ENCODE measurements at places on chromosomes 6 and 20.

DNA sequence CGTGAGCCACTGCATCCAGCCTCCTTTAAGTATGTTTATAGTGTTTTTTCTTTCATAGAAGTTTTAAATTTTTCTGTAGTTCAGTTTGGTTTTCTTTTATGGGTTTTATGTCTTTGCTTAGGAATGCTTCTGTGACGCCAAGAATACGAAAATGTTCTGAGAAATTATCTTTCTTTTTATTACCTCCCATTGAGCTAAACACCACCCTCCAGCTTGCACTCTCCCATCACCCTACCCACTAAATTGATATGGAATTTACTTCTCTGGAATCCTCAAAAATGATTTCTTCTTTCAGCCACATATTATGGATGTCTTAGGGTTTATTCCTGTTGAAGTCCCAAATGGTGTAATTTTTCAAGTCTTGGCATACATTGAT, 38.1 kb downstream of the JARID2 start:
- peak; percentile 41 for DNase-seq

DNA sequence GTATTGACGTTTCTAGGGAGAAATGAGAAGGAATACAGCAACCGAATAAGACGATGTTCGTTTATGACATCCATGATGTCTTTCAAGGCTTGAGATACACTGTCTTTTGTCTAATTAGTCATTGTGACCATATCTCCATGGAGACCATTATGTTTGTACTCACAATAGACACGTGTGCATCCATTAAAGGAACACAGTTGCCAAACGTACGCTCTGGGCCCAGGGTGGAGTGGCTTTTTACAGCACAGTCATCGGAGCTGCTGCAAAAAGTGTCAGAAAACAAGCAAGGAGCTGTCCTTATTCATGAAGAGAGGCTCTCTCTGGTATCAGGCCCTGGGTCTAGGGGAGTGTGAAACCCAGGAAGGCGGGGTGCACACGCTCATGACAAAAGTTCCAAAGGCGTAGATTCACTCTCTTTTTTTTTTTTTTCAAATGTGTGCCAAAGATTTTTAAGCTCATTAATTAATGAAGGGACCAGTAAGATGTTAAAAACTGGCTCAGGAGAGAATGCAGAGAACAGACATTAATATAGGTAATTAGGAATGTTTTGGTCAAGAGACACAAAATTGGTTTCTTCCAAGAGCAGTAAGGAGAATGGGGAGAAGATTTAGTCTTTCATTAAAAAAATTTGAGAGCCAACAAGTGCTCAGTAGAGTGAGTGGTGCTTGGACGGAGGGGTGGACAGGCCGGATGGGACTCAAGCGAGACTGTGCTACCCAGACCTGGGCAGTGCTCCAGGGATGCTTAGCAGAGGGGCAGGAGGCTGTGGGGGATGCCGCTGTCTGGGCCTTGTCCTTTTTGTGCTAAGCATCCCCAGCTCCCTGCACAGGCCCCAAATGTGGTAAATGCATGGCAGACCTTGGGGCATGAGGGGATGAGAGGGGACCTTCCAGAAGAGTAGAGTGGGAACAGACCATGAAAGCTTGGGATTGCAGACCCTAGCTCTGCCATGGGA, 34.9 kb upstream of the GTSF1L start:
- no peak for DNase-seq

DNA sequence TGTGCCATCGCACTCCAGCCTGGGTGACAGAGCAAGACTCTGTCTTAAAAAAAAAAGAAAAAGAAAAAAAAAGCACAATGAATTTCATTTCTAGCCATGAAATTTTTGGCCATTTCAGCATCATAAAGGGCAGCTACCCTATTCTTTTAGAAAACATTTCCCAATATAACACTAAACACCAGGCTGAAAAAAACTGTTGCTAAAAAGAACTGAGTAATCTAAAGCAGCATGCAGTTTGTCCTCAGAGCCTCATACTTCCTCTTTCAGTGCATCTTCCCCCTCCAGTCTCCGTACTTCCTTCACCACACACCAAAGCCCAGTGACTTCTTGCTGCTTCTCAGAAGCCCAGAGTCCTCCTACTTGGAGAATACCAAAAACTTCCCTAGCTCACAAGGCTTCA, 5.6 kb upstream of the IFNGR1 start:
- DNase-seq: no peak

DNA sequence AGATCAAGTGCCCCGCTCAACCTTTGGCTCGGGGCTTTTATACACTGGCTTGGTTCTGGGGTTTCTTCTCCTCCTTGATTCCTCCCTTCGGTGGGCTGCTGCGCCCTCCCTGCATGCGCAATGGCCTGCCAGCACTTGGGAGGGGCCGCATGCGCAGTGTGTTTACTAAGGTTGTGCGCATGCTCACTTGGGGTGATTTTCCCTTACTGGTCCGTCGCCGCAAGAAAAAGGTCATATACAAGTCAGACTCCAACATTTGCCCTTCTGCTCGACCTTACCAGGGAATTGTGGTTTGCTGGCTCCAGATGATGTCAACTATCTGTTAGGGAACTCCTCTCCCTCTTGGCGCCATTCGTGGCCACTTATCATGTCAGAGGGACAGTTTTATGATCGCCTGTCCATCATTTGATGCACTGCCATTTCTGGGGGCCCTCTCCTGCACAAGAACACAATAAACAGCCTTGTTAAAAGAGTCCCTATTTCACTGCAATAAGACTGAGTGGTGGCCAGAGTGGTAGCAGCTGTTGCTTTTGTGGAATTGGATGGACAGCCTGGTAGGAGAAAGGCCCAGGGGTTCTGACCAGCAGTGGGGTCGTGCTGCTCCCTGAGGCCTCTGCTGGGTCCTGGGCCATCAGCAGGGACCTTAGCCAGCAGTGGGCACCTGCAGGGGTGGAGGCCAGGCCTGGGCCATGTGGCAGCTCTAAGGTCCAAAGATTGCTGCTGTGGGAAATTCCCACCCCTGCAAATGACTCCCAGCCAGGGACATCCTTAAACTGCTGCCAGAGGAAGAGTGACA, 2.8 kb upstream of the LBP start:
- no peak for DNase-seq

DNA sequence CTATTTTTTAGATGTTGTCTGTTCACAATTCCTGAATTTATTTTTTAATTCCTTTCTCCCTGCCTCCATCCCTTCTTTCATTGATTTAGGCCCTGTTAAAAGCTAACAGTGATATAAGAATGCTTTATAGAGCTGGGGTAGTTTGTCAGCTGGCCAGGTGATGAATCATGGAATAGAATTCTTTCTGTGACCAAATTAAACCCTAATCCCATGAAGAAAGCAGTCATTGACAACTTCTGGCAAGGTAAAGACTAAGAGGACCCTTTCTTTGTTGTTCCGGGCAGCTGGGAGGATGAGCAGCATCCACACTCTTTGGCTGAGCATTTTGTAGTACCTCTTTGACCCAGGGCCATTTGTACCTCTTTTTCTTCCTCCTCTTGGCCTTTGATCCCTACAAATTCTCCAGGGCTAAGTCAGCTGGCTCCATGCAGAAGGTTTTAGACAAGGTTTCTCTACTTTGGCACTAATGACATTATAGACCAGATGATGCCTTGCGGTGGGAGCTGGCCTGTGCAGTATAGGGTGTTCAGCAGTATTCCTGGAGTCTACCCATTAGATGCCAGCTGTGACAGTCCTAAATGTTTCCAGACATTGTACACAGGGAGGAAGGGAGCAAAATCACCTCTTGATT, 102.9 kb downstream of the SLX4IP start:
- DNase-seq: no peak

- no peak for DNase-seq
Observed at GRCh38 chr20:8808202-8808535, 260.7 kb upstream of the PLCB4 start.

GRCh38 chr6:169520104-169520503, 181.7 kb downstream of the WDR27 start:
- DNase-seq: peak; percentile 44

DNA sequence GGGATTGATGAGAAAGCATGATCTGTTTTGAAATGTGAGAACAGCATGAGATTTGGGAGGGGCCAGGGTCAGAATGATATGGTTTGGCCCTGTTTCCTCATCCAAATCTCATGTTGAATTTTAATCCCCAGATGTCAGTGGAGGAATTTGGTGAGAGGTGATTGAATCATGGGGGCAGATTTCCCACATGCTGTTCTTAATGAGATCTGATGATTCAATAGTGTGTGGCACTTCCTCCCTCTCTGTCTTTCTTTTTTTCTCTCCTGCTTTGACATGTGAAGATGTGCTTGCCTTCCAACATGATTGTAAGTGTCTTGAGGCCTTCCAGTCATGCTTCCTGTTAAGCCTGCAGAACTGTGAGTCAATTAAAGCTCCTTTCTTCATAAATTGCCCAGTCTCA, 1060.3 kb upstream of the CITED2 start:
- DNase-seq: peak; percentile 59

DNA sequence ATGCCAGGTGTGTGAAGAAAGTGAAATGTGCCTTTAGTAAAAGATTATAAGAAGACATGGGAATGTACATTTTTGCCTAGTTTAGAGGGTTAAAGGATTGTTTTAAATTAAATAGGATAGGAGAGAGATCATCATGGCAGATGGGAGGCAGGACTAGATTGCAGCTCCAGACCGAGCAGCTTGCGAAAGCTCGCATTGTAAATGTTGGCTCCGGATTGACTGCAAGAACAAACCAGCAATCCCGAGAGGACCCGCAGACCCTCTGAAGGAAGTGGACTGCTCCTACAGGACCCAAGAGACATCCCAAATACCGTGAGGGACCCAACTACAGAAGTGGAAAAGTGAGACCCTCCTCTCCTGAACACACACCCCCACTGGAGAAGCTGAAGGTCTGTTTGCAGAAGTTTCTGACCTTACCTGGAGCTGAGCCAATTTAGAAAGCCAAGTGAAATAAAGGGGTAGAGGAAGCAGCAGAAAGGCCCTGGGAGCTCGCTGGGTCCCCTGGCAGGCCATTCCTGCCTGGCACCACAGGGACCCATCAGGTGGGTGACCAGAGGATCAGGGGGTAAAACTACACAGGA, 30.0 kb upstream of the TPD52L1 start:
- DNase-seq: no peak

DNA sequence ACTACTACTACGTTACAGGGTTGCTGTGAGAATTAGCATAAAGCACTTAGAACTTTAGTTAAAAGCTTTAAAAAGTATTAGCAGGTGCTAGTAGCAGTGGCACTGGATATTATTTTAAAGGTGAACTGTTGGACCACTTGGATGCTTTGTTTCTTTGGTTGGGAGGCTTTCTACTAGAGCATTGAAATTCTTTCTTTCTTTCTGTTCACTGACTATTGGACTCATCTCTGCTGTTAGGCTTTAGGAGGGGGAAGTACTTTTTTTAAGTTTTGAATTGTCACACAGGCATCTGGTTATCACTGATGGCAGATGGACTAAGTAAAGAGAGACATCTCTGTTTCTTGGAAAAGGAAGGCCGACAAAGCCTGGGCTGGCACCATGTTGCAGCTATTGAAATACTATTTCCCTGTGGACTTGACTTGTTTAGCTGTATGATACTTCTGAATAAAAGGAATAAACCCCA, 4.8 kb downstream of the TBPL1 start:
- DNase-seq: no peak

GRCh38 chr6:83092756-83093399, 25.4 kb downstream of the DOP1A start:
- DNase-seq: no peak

DNA sequence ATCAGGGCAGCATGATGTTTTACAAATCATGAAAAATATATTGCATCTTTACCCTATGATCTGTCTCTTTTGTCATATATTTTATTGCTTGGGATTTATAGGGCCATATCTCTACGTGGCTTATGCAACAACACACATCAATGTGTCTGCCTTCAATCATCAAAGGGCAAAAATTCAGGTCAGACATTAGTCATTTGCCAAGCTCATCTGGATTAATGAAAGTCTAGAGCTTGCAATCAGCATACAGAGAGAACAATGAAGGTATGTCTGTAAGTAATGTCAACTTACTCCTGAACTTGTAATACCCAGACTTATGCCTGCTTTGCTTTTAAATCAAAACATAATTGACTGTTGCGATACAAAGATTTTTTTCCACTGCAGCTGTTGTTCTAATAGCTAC, 282.7 kb downstream of the HAO1 start:
- no peak for DNase-seq

DNA sequence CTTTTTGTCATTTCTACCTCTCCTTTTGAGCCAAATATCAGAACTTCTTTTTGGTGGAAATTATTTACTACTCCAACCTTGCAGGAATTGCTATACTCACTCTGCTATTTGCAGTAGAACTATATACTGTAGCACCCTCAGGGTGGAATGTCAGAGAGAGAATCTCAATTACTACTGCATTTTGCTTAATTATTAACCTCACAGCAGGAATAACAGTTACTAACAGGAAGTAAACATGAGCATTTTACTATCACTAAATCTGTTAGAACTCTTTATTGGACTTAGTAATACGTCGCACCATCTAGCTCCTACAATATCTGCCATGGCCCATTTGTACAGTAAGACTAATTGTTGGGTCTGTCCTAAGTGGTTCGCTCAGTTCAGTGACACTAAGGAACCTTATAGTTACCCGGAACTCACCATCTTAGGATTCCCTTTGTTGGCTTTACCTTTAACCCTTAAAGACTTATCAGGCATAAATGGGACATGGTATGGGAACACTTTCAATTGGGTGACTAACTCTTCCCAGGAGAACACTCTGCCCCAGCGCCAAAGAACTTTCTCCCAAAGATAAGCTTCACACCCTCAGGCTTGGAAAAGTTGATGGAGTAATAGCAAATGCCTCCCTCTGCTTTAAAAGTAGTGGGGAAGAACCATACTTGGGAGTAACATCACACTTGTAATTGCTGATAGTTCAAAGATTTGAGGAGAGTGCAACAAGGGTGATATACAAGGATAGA, 38.8 kb downstream of the PLN start:
- no peak for DNase-seq

DNA sequence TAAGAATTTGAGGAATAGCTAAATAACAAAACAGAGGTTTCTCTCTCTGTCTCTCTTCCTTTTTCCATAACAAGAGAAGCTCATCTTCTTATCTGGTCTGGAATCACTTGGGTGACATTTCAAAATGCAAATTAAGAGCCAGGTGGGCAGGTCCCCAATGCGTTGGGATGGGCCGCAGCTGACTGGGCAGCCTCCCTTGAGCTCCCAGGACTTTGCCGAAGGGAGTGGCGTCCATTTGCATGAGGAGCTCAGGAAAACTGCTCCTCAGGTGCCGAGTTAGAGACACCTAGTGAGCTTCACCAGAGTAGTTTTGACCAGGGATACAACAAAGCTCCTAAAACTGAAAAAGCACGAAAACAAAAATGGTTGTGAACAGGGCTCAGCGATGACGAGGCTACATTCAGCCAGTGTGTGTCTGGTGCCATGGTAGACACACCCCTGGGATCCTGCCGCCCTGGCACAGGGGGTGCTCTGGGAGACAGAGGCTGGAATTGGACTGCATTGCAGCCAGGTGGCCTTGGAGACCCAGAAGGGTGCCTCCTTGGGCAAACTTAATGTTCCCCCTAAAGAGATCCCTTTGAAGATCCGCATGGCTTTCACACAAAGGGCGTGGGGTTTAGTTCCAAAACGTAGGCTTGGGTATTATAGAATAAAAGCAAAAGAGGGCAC, 13.5 kb upstream of the SERPINB6 start:
- DNase-seq: no peak
